ENCODE measurements at places on chromosomes 2 and 18.

GRCh38 chr2:192571636-192572035 is 376.9 kb upstream of the TMEFF2 start:
- no peaks in the 10 kb centered on the region for H3K27me3 ChIP-seq
- no peaks in the 10 kb centered on the region for H3K4me1 ChIP-seq
- no peaks in the 10 kb centered on the region for H3K36me3 ChIP-seq
- no peak for DNase-seq

GRCh38 chr2:98898423-98898841 is 37.6 kb downstream of the CRACDL start:
- no peaks in the 10 kb centered on the region for H3K36me3 ChIP-seq
- no peaks in the 10 kb centered on the region for H3K27me3 ChIP-seq
- no peaks in the 10 kb centered on the region for H3K4me1 ChIP-seq
- no peak overlapping the region for H3K27ac ChIP-seq
- H3K4me3 ChIP-seq = no peak overlapping the region

DNA sequence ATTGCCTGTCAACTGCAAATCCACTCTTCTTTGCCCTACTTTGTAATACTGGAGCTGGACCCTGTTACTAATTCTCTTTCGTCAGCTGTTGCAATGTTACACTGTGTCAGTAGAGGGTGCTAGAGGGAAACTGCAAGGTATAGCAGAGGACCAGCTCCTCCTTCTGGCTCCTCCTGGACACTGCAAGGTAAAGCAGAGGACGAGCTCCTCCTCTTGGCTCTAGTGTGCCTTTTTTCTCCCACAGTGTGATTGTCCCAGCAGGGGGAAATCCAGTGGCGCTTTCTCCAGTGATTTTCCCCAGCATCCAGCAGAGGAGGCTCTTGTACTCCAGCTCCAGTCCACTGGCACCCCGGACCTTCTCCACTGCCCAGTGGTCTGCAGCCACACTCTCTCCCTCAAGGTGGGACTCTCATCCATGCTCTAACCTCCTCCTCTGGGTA is 95.6 kb downstream of the CAPN13 start:
- peak; percentile 76 for DNase-seq
- H3K4me3 ChIP-seq = no peak overlapping the region

- H3K4me1 ChIP-seq = no peaks in the 10 kb centered on the region
- H3K27ac ChIP-seq = no peak overlapping the region
Observed at GRCh38 chr2:21519821-21520220, 396.1 kb downstream of the TDRD15 start.

GRCh38 chr18:6505498-6505875 is 90.8 kb upstream of the L3MBTL4 start:
- no peak overlapping the region for H3K4me3 ChIP-seq
- H3K27ac ChIP-seq = no peak overlapping the region
- no peak for DNase-seq
- no peaks in the 10 kb centered on the region for H3K27me3 ChIP-seq
- no peaks in the 10 kb centered on the region for H3K4me1 ChIP-seq

DNA sequence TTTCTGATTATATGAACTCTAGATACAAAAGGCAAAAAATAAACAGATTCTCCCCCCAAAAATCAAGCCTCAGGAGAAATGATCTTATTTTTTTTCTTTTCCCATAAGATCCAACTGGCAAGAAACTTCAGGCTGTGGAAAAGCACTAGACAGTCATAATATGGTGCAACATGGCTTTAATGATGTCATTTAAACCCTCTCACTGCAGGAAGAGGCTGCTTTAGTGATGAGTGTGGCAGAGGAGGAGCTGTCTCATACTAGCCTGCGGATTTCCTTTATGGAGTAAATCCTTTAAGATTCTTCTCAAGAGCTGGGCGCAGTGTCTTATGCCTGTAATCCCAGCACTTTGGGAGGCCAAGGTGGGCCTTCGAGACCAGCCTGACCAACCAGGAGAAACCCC is 83.3 kb upstream of the CD28 start:
- no peaks in the 10 kb centered on the region for H3K36me3 ChIP-seq
- no peak overlapping the region for H3K4me3 ChIP-seq
- H3K4me1 ChIP-seq = peaks cover 2% of the 10 kb centered on the region
- DNase-seq = no peak
- H3K27me3 ChIP-seq = no peaks in the 10 kb centered on the region
- no peak overlapping the region for H3K27ac ChIP-seq

GRCh38 chr18:42038936-42039335 is 83.9 kb downstream of the PIK3C3 start:
- H3K4me1 ChIP-seq = no peaks in the 10 kb centered on the region
- no peak overlapping the region for H3K4me3 ChIP-seq
- no peak for DNase-seq
- H3K27me3 ChIP-seq = no peaks in the 10 kb centered on the region
- no peaks in the 10 kb centered on the region for H3K36me3 ChIP-seq

DNA sequence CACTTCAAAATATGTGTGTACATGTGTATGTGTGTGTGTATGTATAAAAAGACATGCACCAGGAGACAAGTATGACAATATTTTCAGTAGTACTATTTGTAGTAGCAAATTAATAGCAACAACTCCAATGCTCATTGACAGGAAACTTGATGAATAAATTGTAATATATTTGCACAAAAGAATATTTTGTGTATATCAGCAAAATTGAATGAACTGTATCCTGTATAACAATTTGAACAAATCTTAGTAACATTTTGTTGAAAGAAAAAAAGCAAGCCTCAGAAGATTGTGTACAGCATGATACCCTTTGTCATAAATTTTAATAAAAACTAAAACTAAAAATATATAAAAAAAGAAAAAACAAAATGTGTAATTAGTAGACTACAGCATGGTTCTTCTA is 1367.3 kb upstream of the TMEFF2 start:
- H3K27ac ChIP-seq = no peak overlapping the region
- H3K27me3 ChIP-seq = no peaks in the 10 kb centered on the region
- H3K4me1 ChIP-seq = no peaks in the 10 kb centered on the region
- H3K36me3 ChIP-seq = no peaks in the 10 kb centered on the region
- H3K4me3 ChIP-seq = no peak overlapping the region

DNA sequence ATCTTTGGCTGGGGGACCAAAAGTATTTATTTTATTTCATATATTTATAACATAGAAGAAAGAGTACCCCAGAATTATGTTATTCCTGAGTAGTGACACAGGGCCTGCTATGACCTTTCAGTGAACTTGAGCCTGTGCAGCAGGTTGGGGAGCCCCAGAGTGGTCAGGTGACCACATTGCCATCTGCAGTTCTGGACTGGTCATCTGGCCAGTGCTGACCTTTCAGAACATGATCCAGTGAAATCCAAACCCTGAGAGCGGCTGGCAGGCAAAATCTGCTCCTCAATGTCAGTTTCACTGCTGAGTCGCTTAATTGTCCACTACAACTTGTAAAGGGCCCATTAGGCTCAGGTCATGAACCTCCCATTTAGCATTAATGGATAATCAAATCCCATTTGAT is 336.7 kb upstream of the KCNH7 start:
- H3K36me3 ChIP-seq = no peaks in the 10 kb centered on the region
- no peak overlapping the region for H3K4me3 ChIP-seq
- no peak for DNase-seq
- no peaks in the 10 kb centered on the region for H3K4me1 ChIP-seq
- H3K27ac ChIP-seq = no peak overlapping the region
- H3K27me3 ChIP-seq = no peaks in the 10 kb centered on the region

DNA sequence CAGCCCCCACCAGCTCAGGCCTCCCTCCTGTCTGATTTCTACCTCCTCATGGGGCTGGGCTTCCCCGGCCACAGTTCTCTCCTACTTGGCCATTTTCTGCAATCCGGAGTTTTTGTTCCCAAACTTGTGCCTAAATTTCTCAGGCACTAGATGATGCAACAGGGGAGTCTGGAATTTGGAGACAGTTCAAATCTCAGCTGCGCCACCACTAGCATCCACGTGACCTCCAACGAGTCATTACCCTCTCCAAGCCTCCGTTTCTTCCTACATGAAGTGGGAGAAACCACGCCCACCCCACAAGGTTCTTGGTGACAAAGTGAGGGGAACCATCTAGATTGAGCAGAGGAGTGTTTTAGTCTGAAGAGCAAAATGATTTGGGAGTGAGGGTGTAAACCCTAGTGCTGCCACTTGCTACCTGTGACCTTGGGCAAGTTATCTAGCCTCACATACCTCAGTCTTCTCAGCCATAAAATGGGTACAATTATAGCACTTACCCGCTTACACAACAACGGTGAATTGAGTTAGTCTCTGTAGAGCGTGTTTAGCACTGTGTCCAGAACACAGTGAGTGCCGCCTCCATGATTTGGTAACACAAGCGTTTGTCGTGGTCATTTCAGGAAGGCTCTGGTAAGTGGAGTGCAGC is 61.4 kb upstream of the ASAP2 start:
- H3K36me3 ChIP-seq = no peaks in the 10 kb centered on the region
- DNase-seq = no peak
- H3K4me1 ChIP-seq = no peaks in the 10 kb centered on the region
- H3K4me3 ChIP-seq = no peak overlapping the region

DNA sequence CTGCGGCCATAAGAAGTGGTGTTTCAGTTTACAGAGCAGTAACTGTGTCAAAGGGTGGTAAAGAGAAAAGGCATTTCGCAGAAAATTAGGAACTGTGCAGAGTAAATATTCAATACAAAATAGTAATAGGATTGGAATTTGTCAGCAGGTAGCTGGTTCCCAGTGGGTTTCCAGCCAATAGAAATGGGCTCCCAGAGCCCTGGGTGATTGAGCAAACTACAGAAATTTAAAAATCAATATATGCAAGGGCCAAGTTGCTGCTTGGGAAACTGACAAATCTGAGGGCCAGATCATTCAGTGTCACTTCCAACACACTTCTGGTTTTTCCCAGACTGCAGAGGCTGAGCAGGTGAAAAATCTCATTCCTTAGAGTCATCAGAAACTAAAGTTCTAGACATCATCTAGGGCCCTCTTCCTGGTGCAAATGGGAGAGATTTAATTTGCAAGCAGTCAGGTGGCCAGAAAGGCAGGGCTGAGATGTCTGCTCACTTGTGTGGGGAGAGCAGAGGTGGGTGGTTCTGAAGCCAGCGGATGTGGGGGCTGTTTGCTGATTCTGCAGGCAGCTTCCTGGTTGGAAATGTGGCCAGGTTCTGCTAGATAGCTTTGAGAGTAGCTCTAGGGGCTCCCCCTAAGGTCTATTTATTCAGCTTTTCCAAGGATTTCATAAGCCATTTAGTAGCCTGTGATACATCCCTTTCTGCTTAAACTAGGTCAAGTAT is 182.4 kb downstream of the NCK2 start:
- H3K4me1 ChIP-seq = no peaks in the 10 kb centered on the region
- no peak overlapping the region for H3K4me3 ChIP-seq

DNA sequence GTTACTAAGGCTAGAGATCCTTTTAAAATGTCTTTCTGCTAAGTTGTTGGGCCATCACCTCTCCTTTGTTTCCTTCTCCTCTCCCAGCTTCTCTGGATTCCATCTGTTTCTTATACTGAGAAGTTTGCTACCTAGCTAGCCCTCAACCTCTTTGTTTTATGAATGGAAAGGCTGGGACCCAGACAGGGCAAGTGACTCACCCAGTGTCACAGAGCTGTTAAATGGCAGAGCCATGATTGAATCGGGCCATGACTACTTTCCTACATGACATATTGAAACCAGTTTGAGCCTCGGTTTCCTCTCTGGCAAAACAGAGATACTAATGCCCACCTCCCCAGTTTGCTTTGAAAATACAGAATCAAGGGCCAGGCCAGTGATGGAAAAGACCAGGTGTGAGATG is 24.1 kb downstream of the REEP1 start:
- H3K36me3 ChIP-seq = no peaks in the 10 kb centered on the region
- no peak overlapping the region for H3K4me3 ChIP-seq
- no peaks in the 10 kb centered on the region for H3K27me3 ChIP-seq
- no peak overlapping the region for H3K27ac ChIP-seq
- H3K4me1 ChIP-seq = no peaks in the 10 kb centered on the region

DNA sequence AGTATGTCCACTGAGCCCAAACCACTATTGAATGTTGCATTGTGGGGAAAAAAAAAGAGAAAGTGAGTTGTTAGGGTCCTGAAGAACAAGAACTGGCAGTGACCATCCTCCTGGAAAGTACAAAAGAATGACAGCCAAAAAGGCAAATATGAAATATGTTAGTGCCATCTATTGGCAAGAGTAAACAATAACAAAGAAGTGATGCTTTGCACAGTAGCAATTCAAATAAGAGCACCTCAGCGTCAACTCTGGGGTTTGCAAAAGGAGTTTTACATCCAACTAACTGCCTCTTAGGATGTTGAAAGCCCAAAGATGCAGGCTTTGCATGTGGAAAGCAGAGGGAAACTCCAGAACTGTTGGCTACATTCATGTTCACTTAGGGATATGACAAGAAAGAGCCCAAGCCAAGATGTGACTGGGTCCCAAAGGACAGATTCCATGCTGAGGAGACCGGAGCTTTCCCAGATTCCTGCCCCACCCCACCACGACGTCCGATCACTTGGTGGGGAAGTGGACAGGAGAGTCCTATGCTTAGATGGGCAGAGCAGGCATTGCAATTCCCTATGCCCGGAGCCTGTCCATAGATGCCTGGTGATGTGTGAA is 15.6 kb downstream of the TRABD2A start:
- H3K4me3 ChIP-seq = no peak overlapping the region
- no peak overlapping the region for H3K27ac ChIP-seq
- no peaks in the 10 kb centered on the region for H3K27me3 ChIP-seq

DNA sequence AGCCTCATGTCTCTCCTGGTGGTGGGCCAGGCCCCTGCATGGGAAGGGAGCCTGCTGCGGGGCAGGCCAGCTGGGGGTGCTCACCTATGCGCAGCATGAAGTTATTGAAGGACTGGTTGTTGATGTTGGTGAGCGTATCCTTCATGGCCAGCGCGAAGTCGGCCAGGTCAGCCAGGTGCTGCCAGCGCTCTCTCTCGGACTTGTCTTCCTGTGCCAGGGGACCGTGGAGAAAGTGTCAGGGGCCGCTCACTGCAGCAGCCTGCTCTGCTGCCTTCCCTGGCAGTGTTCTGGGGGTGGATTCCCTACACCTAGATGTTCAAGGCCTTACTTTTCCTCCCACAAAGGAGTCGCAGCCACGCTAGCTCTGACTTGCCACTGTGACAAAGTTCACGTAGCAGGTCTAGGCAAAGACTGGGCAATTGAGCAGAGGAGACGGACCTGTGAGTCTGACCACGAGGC is 28.2 kb downstream of the CENPO start:
- H3K36me3 ChIP-seq = no peaks in the 10 kb centered on the region
- H3K4me1 ChIP-seq = no peaks in the 10 kb centered on the region
- H3K27me3 ChIP-seq = no peaks in the 10 kb centered on the region
- DNase-seq = no peak
- no peak overlapping the region for H3K4me3 ChIP-seq
- H3K27ac ChIP-seq = no peak overlapping the region

DNA sequence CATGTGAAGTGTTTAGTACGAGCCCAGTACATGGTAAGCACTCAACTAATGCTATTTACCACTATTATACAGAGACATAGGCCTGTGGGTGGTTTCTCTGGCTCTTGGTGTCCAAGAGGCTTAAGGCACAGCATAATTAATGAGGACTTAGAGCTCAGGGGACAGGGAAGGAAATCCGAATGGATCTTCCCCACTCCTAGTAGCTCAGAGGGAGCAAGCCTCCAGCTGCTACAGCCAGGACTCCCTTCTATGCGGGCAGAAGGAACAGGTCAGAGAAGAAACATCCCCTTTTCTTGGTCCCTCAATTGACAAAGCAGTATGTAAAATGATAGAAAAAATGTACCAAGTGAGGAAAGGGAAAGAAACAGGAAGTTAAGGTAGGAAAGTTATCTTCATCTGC is 261.3 kb upstream of the STON1 start:
- H3K4me1 ChIP-seq = no peaks in the 10 kb centered on the region
- no peak overlapping the region for H3K4me3 ChIP-seq
- H3K27ac ChIP-seq = no peak overlapping the region
- DNase-seq = no peak
- no peaks in the 10 kb centered on the region for H3K27me3 ChIP-seq
